Stimulated activated naive B cell treated with anti-CD40 and anti-IgM and Interleukin-4, amounts not matched to agents 10 μg/mL and 1 μg/mL and 100 μg/mL, for 72 hours (primary cell): ENCODE measurements at places on chromosomes 2 and 18.
A peak's percentile ranks its signal among the peaks of the same experiment; 100 is the strongest.

DNA sequence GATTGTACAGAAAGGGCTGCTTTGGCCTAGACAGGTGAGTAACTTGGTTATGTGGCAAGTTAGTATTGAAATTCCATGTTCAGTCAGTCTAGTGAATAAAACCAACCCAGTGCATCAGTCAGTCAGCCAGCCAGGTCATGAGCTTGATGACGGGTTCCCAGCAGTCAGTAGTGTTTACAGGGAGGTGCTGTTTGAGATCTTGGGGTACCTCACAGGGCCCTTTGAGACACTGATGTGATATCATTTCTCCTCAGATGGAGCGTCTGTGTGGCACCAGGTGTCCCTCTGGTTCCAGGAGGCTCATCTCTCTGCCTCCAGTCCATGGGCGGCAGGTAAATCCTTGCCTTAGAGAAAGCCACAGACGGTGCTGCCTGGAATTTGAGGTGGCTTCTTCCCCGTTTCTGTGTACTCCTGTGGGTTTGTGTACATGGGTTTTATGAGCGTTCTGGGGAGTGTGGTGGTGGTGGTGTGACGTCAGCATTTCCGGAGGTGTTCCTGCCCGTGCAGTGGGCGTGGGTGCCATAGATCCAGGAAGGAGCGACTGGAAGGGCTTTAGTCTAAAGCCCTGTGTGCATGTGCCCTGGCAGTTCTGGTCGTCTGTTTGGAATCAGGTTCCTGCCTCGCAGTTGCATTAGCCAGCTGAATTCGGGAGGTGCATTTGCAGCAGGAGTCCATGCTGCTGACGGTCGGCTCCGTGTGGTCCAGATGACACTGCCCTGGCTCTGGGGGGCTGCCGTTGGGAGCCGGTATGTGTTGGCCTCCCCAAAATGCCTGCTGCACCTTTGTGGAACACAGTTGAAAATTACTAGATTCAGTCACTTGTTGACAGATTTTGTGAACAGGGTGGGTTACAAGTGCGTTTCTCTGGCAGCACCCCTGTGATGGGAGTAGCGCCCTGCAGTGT, 2.1 kb downstream of the CTDP1 start:
- H3K36me3 ChIP-seq: peaks cover 12% of the 10 kb centered on the region
- peak overlapping the region; percentile 89 for H3K27ac ChIP-seq
- DNase-seq: no peak
- peaks cover 38% of the 10 kb centered on the region for H3K4me1 ChIP-seq
- H3K27me3 ChIP-seq: no peaks in the 10 kb centered on the region

DNA sequence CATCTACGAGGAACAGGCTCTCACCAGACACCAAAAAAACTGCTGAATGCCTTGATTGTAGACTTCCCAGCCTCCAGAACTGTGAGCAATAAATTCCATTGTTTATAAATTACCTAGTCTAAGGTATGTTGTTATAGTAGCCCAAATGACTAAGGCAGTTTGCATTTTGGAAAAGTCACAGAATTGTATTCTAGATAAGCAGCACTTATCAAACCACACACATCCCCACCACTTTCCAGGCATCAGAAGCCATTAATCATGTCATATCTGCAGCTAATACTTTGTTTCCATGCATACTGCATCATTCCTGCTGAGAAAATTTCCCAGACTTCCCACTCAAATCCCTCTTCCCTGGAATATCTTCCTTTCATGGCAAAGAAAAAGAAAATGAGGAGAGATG, 187.2 kb downstream of the INO80D start:
- no peaks in the 10 kb centered on the region for H3K4me1 ChIP-seq
- no peak for DNase-seq
- peaks cover 1% of the 10 kb centered on the region for H3K36me3 ChIP-seq
- no peak overlapping the region for H3K27ac ChIP-seq

DNA sequence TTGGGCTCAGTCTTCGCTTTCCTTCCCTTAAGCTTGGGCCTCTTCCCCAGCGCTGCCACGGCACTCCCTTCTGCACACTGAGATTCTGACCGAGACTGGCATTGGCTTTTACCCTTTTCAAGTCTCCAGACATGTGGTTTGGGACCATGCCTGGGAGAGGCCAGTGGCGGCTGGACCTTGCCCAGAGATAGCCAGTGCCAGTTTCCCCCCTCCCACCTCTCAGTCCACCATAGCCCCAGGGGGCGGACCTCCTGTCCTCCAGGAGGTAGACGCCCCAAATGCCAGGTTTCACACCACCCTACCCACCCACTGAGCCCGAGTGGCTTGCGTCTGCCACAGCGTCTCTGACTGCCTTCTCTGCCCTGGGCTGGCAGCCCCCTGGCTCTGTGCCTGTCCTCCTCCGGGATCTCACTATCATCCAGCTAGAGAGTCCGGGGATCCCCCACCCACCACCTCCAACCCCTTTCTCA, 47.7 kb downstream of the INPP5D start:
- peak overlapping the region; percentile 89 for H3K27ac ChIP-seq
- H3K36me3 ChIP-seq: peaks cover 67% of the 10 kb centered on the region
- peaks cover 63% of the 10 kb centered on the region for H3K4me1 ChIP-seq
- H3K4me3 ChIP-seq: peak overlapping the region; percentile 81
- H3K27me3 ChIP-seq: no peaks in the 10 kb centered on the region
- DNase-seq: peak; percentile 55

GRCh38 chr2:157746234-157746950, 117.7 kb upstream of the ACVR1C start:
- no peaks in the 10 kb centered on the region for H3K27me3 ChIP-seq
- no peak for DNase-seq
- no peak overlapping the region for H3K4me3 ChIP-seq
- H3K27ac ChIP-seq: no peak overlapping the region
- peaks cover 12% of the 10 kb centered on the region for H3K4me1 ChIP-seq

DNA sequence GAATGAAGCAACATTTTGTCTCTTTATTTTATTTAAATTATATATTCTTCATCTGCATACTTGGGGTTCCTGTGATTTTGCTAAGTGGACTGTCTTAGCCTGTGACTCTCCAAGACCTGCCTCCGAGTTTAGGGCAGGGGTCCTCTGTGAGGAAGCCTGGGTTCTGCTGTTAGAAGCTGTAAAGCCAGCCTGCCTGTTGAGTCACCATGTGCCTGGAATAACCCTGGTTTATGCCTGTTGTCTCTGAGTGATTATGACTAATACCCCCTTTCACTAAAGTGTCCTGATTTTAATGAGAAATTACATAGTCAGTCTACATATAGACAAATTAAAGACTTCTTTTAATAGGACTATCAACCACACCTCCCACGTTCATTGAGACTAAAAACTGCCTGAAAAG, 369.1 kb downstream of the ZNF521 start:
- no peaks in the 10 kb centered on the region for H3K4me1 ChIP-seq
- H3K27me3 ChIP-seq: peaks cover 19% of the 10 kb centered on the region
- no peak overlapping the region for H3K4me3 ChIP-seq
- no peak overlapping the region for H3K27ac ChIP-seq
- DNase-seq: no peak

DNA sequence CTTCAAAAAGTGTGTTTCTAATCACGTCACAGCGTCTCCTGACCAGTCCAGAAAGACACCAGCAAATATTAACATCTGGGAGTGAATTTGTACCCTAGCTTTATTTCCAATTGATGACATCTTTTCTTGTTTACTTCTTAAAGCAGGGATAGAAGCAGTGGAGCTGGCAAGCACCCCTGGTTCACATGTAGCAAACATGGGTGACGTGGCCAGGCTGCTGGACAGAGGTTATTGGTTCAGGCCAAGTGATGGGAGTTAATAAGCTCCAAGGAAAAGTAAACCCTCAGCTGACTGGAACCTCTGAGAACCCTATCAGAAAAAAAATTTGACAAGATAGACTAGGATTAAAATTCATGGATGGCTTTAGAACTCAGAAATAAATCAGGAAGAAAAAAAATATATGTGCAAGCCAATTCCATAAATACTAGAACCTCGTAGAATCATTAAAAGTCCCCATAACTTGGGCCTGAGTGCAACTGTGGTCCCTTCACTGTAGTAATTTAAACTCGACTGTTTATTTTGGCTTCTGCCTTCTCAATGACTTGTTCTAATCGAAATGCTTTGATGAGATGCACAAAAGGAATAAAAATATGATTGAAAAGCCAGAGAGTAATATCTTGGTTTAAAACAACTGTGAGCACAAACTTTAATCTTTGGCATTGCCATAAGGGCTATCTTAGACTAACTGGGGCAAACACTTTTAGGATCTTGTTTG, 121.5 kb upstream of the CTAGE1 start:
- no peaks in the 10 kb centered on the region for H3K27me3 ChIP-seq
- H3K36me3 ChIP-seq: no peaks in the 10 kb centered on the region
- H3K27ac ChIP-seq: no peak overlapping the region
- H3K4me3 ChIP-seq: no peak overlapping the region

DNA sequence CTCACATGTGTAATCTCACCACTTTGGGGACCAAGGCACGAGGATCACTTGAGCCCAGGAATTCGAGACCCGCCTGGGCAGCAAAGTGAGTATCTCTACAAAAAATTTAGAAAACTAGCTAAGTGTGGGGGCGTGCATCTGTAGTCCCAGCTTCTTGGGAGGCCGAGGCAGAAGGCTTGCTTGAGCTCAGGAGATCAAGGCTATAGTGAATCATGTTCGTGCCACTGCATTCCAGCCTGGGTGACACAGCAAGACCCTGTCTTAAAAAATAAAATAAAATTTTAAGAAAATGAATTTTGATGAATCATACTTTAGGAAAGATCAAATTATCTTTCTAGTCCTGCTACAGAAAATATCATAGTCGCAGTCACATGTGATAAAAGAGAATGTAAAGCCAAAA, 46.9 kb downstream of the CABYR start:
- no peak overlapping the region for H3K4me3 ChIP-seq
- H3K36me3 ChIP-seq: peaks cover 8% of the 10 kb centered on the region
- no peak overlapping the region for H3K27ac ChIP-seq

- no peaks in the 10 kb centered on the region for H3K4me1 ChIP-seq
- no peak overlapping the region for H3K27ac ChIP-seq
- DNase-seq: no peak
- no peaks in the 10 kb centered on the region for H3K36me3 ChIP-seq
- no peaks in the 10 kb centered on the region for H3K27me3 ChIP-seq
- H3K4me3 ChIP-seq: no peak overlapping the region
These were observed 71.4 kb downstream of the MARCHF4 start for GRCh38 chr2:216300906-216301305.

DNA sequence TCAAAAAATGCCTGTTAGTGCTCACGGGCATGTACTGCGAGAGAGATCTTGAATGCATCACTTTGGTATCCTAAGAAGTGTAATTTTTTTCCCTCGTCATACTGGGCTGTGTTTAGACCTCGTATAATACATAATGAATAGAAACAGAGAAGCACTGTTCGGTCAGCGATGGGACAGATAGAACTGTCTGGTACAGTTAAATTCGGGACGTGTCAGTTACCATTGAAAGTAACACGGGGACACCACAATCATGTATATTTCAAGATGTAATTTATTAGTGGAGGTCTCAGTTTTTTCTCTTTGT, 1.8 kb downstream of the PKP4 start:
- no peak overlapping the region for H3K27ac ChIP-seq
- peaks cover 10% of the 10 kb centered on the region for H3K27me3 ChIP-seq
- peak overlapping the region; percentile 99 for H3K4me3 ChIP-seq
- peaks cover 22% of the 10 kb centered on the region for H3K4me1 ChIP-seq
- DNase-seq: no peak
- H3K36me3 ChIP-seq: no peaks in the 10 kb centered on the region
